Activated CD8-positive, alpha-beta T cell treated with anti-CD3 and anti-CD28 coated beads, Interleukin-2, amount 10 ng/mL, durations not matched to agents 7 days and 5 days (primary cell): ENCODE measurements at places on chromosomes 3 and 15. TPM values are rescaled to one million over a fixed set of nuclear protein-coding genes. Genes with fewer than 3 reads are reported as not detected.

DNA sequence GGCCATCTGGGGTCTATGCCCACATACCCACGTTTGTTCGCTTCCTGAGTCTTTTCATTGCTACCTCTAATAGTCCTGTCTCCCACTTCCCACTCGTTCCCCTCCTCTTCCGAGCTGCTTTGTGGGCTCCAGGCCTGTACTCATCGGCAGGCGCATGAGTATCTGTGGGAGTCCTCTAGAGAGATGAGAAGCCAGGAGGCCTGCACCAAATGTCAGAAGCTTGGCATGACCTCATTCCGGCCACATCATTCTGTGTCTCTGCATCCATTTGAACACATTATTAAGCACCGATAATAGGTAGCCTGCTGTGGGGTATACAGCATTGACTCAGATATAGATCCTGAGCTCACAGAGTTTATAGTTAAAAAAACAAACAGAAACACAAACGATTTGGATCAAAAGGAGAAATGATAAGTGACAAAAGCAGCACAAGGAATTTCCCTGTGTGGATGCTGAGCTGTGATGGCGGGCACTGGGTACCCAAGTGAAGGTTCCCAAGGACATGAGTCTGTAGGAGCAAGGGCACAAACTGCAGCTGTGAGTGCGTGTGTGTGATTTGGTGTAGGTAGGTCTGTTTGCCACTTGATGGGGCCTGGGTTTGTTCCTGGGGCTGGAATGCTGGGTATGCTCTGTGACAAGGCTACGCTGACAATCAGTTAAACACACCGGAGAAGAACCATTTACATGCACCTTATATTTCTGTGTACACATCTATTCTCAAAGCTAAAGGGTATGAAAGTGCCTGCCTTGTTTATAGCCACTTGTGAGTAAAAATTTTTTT is 35.9 kb downstream of the NR1I2 start:
- H3K36me3 ChIP-seq, result no peaks in the 10 kb centered on the region
- DNase-seq, result no peak
- no peaks in the 10 kb centered on the region for H3K27me3 ChIP-seq
- H3K4me1 ChIP-seq, result no peaks in the 10 kb centered on the region

- no peak overlapping the region for H3K27ac ChIP-seq
- no peaks in the 10 kb centered on the region for H3K36me3 ChIP-seq
- H3K4me1 ChIP-seq, result peaks cover 14% of the 10 kb centered on the region
- DNase-seq, result no peak
- no peaks in the 10 kb centered on the region for H3K27me3 ChIP-seq
Measured at GRCh38 chr3:31075876-31076275, 181.4 kb upstream of the GADL1 start.

GRCh38 chr3:119989981-119990655 is 104.1 kb downstream of the GSK3B start:
- H3K27ac ChIP-seq, result no peak overlapping the region
- peaks cover 6% of the 10 kb centered on the region for H3K4me1 ChIP-seq
- H3K27me3 ChIP-seq, result no peaks in the 10 kb centered on the region
- no peak for DNase-seq
- H3K4me3 ChIP-seq, result no peak overlapping the region
- H3K36me3 ChIP-seq, result peaks cover 37% of the 10 kb centered on the region

GRCh38 chr3:42302924-42303634 is 37.1 kb upstream of the CCK start:
- no peak overlapping the region for H3K27ac ChIP-seq
- no peaks in the 10 kb centered on the region for H3K36me3 ChIP-seq
- no peak for DNase-seq
- H3K4me1 ChIP-seq, result no peaks in the 10 kb centered on the region
- H3K27me3 ChIP-seq, result peaks cover 8% of the 10 kb centered on the region

Gene GPR15
- total RNA-seq, result 19.7 TPM

Gene TEX264
- 62.6 TPM for total RNA-seq

DNA sequence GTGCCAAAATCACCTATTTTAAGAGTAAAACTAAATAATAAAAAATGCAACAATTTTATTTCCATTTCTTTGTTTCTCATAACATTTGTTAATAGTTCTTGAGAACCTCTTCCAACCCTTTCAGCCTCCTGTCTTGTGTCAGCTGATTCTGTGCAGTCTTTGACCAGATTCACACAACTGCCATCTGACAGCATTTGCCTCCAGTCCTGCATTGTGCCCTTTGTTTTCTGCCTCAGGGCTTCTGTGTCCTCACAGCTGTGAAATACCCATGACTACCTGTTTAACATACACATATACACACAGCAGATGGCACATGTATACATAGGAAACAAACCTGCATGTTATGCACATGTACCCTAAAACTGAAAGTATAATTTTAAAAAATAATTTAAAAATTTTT is 13.2 kb upstream of the CNTN6 start:
- H3K27me3 ChIP-seq, result no peaks in the 10 kb centered on the region
- DNase-seq, result no peak
- H3K36me3 ChIP-seq, result no peaks in the 10 kb centered on the region

- no peaks in the 10 kb centered on the region for H3K36me3 ChIP-seq
- H3K27ac ChIP-seq, result no peak overlapping the region
- DNase-seq, result no peak
- peaks cover 6% of the 10 kb centered on the region for H3K27me3 ChIP-seq
- peaks cover 20% of the 10 kb centered on the region for H3K4me1 ChIP-seq
- H3K4me3 ChIP-seq, result no peak overlapping the region
Measured at GRCh38 chr3:9908286-9908685, 5.6 kb downstream of the IL17RE start.

- H3K4me1 ChIP-seq, result no peaks in the 10 kb centered on the region
- H3K27me3 ChIP-seq, result peaks cover 6% of the 10 kb centered on the region
- DNase-seq, result no peak
- H3K27ac ChIP-seq, result no peak overlapping the region
- no peak overlapping the region for H3K4me3 ChIP-seq
- no peaks in the 10 kb centered on the region for H3K36me3 ChIP-seq
Measured at GRCh38 chr3:185409957-185410356, 47.0 kb downstream of the MAP3K13 start.

DNA sequence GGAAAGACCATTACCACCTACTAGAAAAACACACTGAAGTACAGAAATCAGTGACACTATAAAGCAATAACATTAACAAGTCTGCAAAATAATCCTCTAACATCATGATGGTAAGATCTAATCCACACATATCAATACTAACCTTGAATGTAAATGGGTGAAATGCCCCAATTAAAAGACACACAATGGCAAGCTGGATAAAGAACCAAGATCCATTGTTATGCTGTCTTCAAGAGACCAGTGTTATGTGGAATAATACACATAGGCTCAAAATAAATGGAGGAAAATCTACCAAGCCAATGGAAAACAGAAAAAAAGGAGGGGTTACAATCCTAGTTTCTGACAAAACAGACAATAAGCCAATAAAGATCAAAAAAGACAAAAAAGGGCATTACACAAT is 13.5 kb downstream of the OR5K3 start:
- H3K4me3 ChIP-seq, result no peak overlapping the region
- peaks cover 11% of the 10 kb centered on the region for H3K27me3 ChIP-seq
- H3K27ac ChIP-seq, result no peak overlapping the region
- H3K36me3 ChIP-seq, result peaks cover 54% of the 10 kb centered on the region
- no peak for DNase-seq

DNA sequence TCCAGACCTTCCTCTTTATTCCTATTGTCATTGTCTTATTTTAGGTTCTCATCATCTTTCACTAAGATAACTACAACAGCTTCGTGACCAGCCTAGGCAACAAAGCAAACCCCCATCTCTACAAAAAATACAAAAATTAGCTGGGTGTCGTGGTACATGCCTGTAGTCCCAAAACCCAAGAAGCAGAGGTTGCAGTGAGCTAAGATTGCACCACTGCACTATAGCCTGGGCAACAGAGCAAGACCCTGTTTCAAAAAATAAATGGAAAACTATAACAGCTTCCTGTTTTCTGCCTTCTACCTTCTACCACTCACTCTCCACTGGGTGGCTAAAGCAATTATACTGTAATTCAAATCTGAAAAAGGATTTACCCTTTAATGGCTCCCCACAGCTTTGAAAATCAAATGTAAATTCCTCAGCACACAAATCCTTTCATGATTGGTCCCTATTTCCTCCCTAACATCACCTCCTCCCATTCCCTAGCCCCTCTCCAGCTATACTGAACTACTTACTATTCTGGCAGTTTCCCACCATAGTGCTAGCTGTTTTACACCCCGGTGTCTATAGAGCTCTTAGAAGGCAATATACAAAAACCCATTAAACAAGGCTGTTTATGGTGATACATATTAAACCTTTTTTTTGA is 33.4 kb downstream of the LRRFIP2 start:
- H3K4me3 ChIP-seq, result no peak overlapping the region
- no peaks in the 10 kb centered on the region for H3K4me1 ChIP-seq
- H3K36me3 ChIP-seq, result peaks cover 17% of the 10 kb centered on the region
- no peaks in the 10 kb centered on the region for H3K27me3 ChIP-seq
- no peak overlapping the region for H3K27ac ChIP-seq
- DNase-seq, result no peak

Gene TRIM59
- total RNA-seq, result 53.5 TPM

- no peak for DNase-seq
- no peaks in the 10 kb centered on the region for H3K36me3 ChIP-seq
- H3K4me1 ChIP-seq, result peaks cover 2% of the 10 kb centered on the region
- no peak overlapping the region for H3K27ac ChIP-seq
- no peak overlapping the region for H3K4me3 ChIP-seq
- H3K27me3 ChIP-seq, result peaks cover 11% of the 10 kb centered on the region
Measured at GRCh38 chr3:70774641-70775040, 462.2 kb upstream of the MDFIC2 start.

GRCh38 chr15:88484682-88485331 is 17.3 kb downstream of the MRPS11 start:
- H3K27me3 ChIP-seq, result no peaks in the 10 kb centered on the region
- H3K36me3 ChIP-seq, result no peaks in the 10 kb centered on the region
- no peak for DNase-seq
- H3K4me1 ChIP-seq, result no peaks in the 10 kb centered on the region
- H3K27ac ChIP-seq, result no peak overlapping the region

Gene LYZL4
- not detected for total RNA-seq

Gene FSD2
- not detected for total RNA-seq

Gene DUOXA2
- not detected for total RNA-seq

Gene FAM240A
- total RNA-seq, result not detected

- peaks cover 8% of the 10 kb centered on the region for H3K36me3 ChIP-seq
- DNase-seq, result no peak
- H3K27ac ChIP-seq, result no peak overlapping the region
- peaks cover 10% of the 10 kb centered on the region for H3K4me1 ChIP-seq
- no peaks in the 10 kb centered on the region for H3K27me3 ChIP-seq
- no peak overlapping the region for H3K4me3 ChIP-seq
Measured at GRCh38 chr15:57091636-57092035, 173.2 kb downstream of the TCF12 start.

Gene HEXA
- total RNA-seq, result 80.9 TPM

Gene DOCK3
- 3.4 TPM for total RNA-seq

DNA sequence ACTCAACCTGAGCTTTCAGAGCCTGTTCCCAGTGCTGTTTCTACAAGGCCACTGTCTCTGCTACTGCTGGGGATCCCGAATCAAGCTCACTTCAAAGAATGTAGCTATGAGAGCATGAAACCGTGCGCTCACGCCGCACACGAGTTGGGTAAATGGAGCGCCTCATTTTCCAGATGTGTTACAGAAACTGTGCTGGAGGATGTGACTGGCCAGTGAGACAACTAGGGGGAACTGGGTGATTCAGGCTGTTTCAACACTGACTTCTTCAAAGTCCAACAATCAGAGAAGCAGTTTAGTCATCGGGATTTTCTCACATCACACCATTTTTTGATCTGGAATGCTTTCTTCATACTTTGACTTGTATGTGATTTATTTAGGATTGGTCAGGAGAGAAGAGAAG is 3.5 kb downstream of the ZNF710 start:
- H3K27me3 ChIP-seq, result no peaks in the 10 kb centered on the region
- DNase-seq, result no peak
- H3K4me1 ChIP-seq, result peaks cover 67% of the 10 kb centered on the region
- no peak overlapping the region for H3K4me3 ChIP-seq

- H3K36me3 ChIP-seq, result no peaks in the 10 kb centered on the region
- H3K4me3 ChIP-seq, result no peak overlapping the region
- peaks cover 2% of the 10 kb centered on the region for H3K27me3 ChIP-seq
- H3K4me1 ChIP-seq, result peaks cover 20% of the 10 kb centered on the region
- DNase-seq, result no peak
- H3K27ac ChIP-seq, result no peak overlapping the region
Measured at GRCh38 chr15:57773051-57773450, 66.5 kb downstream of the POLR2M start.

- no peak overlapping the region for H3K4me3 ChIP-seq
- H3K36me3 ChIP-seq, result peaks cover 5% of the 10 kb centered on the region
- no peaks in the 10 kb centered on the region for H3K27me3 ChIP-seq
- no peak for DNase-seq
- H3K27ac ChIP-seq, result no peak overlapping the region
Measured at GRCh38 chr3:172355836-172356235, 92.4 kb downstream of the GHSR start.

GRCh38 chr15:44712346-44713005 is 1.2 kb downstream of the B2M start:
- peak; percentile 83 for DNase-seq
- peaks cover 48% of the 10 kb centered on the region for H3K4me1 ChIP-seq
- H3K36me3 ChIP-seq, result peaks cover 81% of the 10 kb centered on the region
- H3K4me3 ChIP-seq, result peak overlapping the region; percentile 99

DNA sequence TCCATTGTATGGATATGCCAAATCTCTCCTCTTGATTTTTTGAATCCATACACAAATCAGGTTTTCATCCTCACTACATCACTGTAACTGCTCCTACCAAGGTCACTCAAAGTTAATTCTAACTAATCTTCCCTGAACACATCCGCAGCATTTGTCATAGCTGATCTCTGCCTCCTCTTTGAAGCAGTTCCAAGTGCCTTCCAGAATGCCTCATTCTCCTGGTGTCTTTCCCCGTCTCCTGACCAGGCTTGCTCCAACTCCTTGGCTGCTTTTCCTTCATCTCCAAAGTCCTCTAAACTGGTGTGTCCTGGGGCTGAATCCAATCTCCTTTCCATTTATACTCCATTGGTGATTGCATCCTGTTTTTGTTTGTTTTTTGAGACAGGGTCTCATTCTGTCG is 26.8 kb downstream of the KLHDC8B start:
- H3K27me3 ChIP-seq, result peaks cover 2% of the 10 kb centered on the region
- no peak for DNase-seq
- no peak overlapping the region for H3K4me3 ChIP-seq
- no peaks in the 10 kb centered on the region for H3K36me3 ChIP-seq
- H3K4me1 ChIP-seq, result no peaks in the 10 kb centered on the region

Gene TARS3
- 7.6 TPM for total RNA-seq

GRCh38 chr15:80878242-80878866 is 99.2 kb downstream of the CEMIP start:
- no peak for DNase-seq
- H3K36me3 ChIP-seq, result no peaks in the 10 kb centered on the region
- H3K4me3 ChIP-seq, result no peak overlapping the region

GRCh38 chr3:123568875-123569274 is 16.0 kb downstream of the HACD2 start:
- no peak for DNase-seq
- H3K4me1 ChIP-seq, result peaks cover 4% of the 10 kb centered on the region
- H3K27me3 ChIP-seq, result no peaks in the 10 kb centered on the region
- no peak overlapping the region for H3K4me3 ChIP-seq
